Trophoblast cell (in vitro differentiated cells and primary cell): ENCODE measurements at places on chromosomes 16 and 17.

DNA sequence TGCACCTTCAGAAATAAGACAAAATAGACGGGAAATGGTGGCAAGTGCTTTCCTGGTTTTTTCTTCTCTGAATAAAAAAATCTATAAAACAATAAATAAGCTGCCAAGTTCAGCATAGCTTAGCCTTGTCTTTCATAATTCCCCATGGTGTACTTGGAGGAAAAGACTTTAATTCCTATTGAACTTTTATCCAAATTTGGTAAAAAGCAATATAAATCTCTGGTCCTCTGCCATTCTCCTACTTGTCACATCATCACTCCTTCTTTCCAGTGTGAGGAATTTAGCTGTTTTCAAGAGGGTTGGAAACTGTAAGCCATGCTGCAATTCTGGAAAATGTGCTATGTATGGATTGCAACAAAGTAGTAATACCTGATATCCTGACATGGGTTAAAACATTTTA is 551.8 kb upstream of the KIF2B start:
- DNase-seq = no peak

- DNase-seq = no peak
Observed at GRCh38 chr17:50634915-50635731, 442 bp downstream of the ABCC3 start.

- peak; percentile 76 for DNase-seq
Observed at GRCh38 chr17:29722411-29723198, 99.9 kb upstream of the CORO6 start.

DNA sequence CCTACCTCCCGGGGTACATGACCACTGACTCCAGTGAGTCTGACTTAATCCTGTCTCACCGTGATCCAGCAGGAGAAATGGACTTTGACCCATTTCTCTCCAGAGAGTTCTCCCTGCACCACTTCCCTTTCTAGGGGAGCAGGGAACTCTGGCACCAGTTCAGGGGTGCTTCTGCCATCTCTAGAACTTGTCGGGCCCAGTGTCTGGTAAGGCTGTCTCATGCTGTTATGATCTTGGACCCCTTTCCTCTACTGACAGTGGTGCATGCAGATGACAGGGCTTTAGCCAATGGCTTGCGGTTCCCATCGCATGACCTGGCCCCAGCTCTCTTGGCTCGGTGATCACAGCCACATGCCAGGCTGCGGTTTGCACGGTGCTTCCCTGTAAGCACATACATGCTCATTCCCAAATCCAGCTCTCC is 62.0 kb downstream of the SLC39A11 start:
- DNase-seq = no peak

DNA sequence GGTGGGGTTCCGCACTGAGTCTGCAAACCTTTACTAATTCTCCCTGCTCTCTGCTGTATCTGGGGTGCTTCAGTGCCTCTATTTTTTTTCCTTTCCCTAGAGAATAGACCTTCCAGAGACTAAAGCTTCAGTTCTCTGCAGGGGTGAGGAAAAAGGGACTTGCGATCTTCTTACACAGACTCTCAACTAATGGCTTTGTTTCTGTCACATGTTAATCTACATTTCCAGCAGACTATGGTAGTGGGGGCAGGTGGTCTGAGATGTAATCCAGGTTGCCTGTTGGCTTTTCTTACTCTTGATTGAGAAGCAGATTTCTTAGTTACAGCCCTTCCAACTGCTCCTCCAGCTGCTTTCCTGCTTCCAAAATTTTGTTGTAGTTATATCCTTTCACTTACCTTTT is 229.0 kb upstream of the NLRP1 start:
- no peak for DNase-seq
